ENCODE measurements at places on chromosomes 7 and 10.

GRCh38 chr10:124098575-124098974, 5.2 kb upstream of the CHST15 start:
- no peak for DNase-seq

- no peak for DNase-seq
Observed at GRCh38 chr10:48520184-48520506, 84.7 kb downstream of the ARHGAP22 start.

DNA sequence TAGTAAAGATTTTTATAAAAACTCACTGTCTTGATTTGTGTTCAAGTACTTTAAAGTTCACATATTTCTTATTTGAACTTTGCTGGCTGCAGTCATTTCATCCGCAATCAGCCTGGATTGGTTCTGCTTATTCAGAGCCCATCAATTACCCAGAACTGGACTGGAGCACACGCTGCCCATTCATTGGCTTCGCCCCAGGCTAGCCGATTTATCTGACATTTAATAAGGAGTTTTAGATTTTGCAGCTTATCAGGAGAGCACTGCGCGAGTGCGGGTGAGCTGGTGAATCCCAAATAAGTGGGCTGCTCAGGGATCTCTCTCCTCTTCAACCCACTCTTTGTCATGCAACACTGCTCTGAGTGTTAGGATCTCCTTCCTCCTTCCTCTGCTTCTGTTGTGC, 166.0 kb upstream of the GPR26 start:
- no peak for DNase-seq

DNA sequence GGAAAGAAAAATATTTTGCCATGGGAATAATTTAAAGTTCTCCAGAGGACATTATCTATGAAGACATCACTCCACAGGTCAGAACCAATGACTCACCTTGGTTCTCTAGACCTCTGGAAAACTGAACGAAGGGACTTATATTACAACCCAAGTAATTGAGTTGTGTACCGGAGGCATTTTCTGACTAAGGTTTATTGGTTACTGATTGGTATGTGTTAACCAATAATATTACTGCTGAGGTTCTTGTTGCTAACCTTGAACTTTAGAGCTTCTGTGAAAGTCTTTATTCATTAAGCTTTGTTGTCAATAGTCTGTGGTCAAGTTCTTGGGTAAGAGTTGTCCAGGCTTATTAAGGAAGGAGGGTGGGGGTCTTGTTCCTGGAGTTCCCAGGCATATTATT, 78.1 kb upstream of the MTPN start:
- DNase-seq: no peak

GRCh38 chr7:24869572-24869971, 110.4 kb downstream of the OSBPL3 start:
- no peak for DNase-seq

DNA sequence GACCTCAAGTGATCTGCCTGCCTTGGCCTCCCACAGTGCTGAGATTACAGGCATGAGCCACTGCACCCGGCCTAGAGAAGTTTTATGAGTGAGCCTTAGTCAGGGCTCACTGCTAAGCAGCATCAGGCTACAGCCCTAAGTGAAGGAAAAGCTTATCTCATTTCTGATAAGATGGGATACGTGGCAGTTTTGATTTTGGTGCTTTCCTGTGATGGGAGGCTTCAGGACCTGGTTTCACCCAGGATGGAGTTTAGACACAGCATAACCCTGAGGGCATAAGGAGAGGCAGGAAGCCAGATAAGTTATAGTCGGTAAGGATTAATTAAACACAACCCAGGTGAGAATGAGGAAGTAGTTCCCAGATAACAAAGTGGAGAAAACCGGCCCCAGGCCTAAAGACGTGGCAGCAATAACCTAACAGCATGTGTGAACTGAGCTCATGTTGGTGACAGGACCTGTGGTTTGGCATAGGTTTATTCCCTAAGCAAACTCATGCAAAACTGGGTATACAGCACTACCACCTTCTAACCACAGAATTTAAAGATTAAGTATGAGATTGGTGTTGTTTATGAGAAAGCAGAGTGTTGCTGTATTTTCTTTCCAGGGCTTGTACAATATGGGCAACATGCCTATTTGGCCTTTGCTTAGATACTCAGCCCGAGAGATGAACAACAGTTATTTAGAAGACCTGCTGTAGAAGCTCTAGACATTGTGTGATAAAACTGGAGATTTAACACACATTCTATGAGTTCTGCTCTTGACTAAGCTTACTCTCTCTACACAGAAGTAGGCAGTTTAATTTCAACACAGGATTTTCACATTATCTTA, 119.4 kb downstream of the COL28A1 start:
- no peak for DNase-seq

DNA sequence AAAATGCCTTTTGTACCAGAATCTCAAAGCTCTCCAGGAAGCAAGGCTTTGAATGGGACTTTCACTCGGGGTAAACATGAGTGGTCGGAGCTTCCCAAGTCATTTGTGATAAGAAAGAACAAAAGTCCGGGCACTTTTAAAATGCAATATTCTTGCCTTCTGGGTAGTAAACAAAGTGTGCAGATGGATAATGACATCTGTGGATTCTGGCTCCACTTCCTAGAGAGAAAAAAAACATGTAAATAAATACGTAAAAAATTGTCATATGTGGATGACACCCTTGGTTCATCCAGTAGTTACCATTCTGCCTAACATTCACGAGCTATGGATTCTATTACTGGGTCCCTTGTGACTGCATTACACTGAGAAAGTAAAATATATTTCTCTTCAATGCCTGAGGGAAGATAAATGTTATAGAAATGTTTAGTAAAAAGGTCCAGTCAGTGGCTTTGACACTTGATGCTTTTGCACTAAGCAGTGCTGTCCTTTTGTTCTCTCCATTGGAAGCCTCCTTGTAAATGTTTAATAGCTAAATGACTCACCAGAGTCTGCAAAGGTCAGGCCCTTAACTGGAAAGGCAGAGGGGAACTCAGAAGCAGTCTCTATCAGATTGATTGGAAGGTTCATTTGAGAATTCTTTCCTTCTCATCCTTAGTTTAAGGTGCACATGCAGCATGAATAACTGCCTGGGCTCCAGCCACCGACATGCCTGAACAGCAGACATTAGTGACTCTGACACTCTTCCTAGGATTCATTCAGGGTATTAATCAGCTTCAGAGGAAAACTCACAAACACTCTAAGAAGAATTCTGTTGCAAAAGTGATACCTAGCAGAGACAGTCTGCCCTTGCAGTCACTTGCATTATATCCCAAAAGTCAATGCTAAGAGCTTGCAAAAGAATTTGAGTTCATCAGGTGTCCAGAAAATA, 11.7 kb upstream of the EDRF1 start:
- no peak for DNase-seq

- DNase-seq: no peak
Observed at GRCh38 chr7:99403764-99404163, 4.6 kb downstream of the PDAP1 start.

GRCh38 chr10:11447586-11447985, 163.9 kb downstream of the USP6NL start:
- no peak for DNase-seq

DNA sequence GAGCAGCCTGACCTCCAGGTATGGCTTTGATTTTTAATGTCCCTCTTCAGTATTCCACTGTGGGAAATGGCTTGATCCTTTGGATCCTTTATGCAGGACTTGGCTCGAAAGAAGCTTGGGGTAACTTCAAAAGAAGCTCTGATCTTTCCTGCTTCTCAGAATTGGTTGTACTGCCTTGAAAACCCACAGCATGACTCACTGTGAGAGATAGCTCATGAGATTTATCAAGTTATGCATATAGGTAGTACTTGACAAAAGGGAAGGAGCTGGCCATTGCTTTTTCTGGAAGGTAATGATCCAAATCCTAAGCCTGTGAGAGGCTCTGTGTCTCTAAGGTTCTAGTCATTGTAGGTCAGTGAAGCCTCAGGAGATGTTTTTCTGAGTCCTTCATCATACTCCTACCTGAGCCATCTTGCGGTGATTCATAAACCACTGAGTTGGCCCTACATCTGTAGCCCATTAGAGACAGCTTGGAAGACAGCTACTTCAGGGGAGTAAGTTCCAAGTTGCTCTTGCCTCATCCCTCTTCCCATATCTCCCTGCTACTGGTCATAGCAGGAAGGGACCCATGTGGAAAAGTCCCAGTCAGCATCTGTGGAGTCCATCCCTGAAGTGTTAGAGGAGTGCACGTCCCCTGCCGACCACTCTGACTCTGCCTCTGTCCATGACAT, 36.7 kb upstream of the NFKB2 start:
- DNase-seq: no peak

DNA sequence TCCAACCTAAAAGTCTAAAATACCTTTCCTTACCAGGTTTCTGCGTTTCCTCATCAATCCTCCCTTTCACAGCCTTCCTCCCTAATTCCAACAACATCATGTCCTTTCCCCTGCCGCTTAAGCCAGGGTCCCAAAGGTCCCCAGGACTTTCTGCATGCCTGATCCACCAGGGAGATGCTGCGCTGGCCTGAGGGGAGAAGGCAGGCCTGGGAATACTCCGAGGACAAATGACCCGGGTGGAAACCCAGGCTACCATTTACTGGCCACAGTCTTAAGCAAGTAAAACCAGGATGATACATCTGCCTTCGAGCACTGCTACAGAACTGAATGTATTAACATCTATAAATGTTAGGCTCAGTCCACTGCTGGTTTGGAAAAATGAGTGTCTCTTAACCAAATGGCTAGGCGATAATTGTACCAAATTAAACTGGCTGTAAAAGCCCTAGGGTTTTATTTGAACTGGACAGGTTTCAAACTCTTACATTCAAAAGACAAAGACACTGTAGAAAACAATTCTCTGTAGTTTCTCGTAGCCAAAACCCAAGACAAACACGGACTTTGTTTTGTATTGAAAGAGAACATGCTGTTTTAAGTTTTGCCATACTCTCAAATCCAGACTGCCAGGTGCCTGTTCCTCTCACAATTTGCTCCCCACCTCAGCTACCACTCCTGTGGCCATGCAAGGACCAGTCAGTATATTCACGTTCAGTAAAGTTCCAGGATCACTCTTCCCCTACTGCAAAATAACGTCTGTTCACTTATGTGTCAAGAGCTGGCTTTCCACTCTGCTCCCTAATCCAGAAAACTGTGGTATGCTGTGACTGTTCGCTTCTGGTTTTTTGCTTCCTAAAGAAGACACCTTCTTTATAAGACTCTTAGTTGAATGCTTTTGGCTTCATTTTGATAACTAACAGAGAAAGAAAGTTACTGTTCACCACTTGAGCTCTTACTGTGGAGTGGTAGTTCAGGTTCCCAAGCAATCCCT, 145.7 kb downstream of the RNF216 start:
- no peak for DNase-seq

GRCh38 chr10:78604286-78604685, 464.5 kb upstream of the ZMIZ1 start:
- DNase-seq: no peak

DNA sequence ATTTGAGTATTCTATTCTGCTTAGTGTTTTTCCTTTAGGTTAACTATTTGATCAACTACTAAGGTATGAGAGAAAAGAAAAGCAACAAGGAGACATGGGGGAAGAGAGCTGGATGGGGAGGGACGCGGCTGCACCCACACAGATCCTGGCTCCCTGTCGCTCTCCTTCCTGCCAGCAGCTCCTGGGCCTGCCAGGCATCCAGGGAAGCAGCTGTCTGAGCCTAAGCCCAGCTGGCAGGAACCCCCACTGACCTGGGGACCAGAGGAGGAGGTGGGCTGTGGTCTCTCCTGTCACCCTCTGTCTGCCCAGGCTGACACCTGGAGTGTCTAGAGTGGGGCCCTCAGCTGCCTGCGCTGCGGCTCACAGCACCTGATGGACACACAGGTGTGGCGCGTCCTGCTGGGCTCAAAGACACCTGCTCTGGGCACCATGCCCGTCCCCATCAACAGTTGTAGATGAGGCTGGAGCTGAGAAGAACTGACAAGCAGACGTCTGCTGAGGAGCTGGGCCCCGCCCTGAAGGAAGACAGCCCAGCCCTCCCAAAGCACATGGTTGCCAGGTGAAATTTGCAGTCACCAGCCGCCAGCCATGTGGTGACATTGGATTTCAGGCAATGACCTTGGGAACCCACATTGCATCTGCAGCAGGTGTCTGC, 207.9 kb downstream of the PLXNA4 start:
- DNase-seq: no peak

All from stimulated activated CD4-positive, alpha-beta T cell treated with anti-CD3 and anti-CD28 coated beads, Interleukin-4, amount 100 ng/mL, for 48 hours (primary cell).